Motor neuron (in vitro differentiated cells): ENCODE measurements at places on chromosomes 6 and 20. TPM values are rescaled to one million over a fixed set of nuclear protein-coding genes. Genes with fewer than 3 reads are reported as not detected.

DZANK1 gene
- 1.0 TPM in 2 replicates for total RNA-seq

MMP24OS gene
- 18.3 and 20.9 TPM in 2 replicates for total RNA-seq

C6orf141 gene
- 0.28 TPM in 1 of 2 replicates, not detected in the other for total RNA-seq

PAQR8 gene
- total RNA-seq: 5.4 and 5.6 TPM in 2 replicates

GRCh38 chr6:3229566-3230178 is 2.2 kb upstream of the TUBB2B start:
- no peak for ATAC-seq

- ATAC-seq: peak; percentile 62
Measured at GRCh38 chr20:346640-347316, at the start of gene NRSN2. Gene NRSN2, plus strand, starts transcription at chr20:347111. Its CDS starts 2,533 bp downstream, at chr20:349644.
